Activated CD4-positive, alpha-beta T cell treated with anti-CD3 and anti-CD28 coated beads, Interleukin-2, amount 50 U/mL, for 4 hours (primary cell): ENCODE measurements at places on chromosomes 2 and 18.

- DNase-seq = no peak
Measured at GRCh38 chr2:6771634-6772611, 93.8 kb downstream of the CMPK2 start.

DNA sequence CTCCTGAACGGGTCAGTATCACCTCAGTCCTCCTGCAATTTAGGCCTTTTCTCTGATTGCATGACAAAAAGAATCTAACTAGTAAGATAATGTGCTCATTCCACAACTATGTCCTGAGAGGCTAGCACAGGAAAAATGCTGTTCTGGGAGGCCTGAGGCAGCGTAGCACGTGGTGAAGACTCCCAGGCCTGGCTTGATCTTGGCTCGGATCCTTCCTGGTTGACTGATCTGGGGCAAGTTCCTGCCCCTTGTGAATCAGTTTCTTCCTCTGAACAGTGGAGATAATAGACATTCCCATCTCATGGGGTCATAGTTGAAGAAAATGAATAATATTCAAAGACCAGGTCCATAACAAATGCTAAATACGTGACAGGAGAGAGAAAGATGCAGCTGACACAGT, 12.3 kb downstream of the FBLN7 start:
- DNase-seq = no peak

DNA sequence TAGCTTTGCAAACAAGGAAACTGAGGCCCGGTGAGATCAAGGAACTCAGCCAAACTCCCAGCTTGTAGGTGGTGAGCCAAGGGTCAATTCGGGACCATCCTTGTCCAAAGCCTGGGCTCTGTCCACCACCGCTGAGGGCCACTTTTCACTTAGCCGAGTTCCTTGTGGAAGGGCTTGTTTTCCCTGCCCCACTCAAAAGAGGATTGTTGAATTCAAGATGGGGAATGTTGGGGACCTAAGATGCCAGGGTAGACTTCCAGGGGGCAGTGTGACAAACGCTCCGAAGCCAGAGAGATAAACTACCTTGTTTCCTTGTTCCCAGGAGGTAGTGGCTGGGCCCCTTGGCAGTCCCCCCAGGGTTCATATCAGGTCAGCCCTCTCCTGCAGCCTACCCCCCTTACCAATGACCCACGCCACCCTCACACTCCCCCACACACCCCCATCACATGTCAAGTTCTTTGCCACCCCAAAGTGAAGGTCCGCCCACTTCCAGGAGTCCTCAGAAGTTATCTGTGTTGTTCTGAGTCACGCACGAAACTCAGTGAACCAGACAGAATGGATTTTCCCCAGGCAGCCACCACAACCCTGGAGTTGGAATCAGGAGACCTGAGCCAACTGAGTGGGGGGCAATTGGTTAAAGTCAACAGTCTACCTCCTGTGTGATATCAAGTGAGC, 10.3 kb upstream of the ATOH8 start:
- no peak for DNase-seq

- no peak for DNase-seq
Measured at GRCh38 chr2:81266106-81266505, 961.6 kb upstream of the LRRTM1 start.

GRCh38 chr2:207390302-207391095, 139.3 kb upstream of the CREB1 start:
- DNase-seq = no peak

DNA sequence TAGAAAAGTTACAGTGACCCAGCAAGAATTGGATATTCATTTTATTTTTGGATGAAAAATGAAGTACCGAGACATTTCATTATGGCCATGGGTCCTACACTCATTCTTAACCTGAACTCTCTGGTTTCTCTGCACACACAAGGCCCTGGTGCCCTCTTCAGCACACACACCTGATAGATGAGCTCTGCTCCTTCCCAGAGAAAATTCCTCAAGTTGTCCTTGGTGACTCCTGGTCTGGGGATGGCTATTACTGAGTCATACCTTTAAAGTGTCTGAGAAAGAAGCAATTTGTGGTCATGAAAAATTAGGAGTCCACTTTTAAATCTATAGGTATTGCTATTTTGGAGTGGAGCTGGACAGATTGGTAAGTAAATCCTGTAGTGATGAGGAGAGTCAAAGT, 311.5 kb downstream of the CDH2 start:
- no peak for DNase-seq

- no peak for DNase-seq
Measured at GRCh38 chr2:57885742-57886141, 160.9 kb upstream of the VRK2 start.

DNA sequence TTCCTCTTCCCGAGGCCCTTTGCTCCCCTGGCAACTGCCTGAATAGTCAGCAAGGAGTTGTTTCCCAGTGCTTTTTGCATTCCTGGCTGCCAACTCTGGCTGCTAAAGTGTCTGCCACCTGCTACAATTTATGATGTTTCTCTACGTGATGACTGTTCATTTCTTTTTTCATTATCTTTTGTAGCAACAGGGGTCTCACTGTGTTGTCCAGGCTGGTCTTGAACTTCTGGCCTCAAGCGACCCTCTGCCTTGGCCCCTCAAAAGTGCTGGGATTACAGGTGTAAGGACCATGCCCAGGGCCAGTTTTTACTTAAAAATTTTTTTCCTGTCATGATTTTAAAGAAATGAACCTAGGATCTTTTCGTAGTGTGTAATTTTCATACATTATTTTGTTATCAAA, 11.3 kb downstream of the EHBP1 start:
- no peak for DNase-seq

DNA sequence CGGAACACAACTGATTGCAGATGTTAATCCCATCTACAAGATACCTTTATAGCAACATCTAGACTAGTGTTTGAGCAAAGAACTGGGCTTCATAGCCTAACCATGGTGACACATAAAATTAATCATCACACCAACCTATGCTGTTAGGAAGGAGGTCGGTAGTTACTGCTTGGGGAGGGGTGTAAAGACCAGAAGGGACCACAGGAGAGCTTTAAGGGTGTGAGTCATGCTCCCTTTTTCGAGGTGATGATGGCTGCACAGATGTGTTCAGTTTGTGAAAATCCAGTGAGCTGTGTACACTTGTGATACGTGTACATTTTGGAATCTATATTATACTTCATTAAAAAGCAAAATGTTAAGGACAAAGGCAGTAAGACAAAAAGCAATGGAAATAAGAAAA, 4.6 kb upstream of the SEH1L start:
- no peak for DNase-seq

DNA sequence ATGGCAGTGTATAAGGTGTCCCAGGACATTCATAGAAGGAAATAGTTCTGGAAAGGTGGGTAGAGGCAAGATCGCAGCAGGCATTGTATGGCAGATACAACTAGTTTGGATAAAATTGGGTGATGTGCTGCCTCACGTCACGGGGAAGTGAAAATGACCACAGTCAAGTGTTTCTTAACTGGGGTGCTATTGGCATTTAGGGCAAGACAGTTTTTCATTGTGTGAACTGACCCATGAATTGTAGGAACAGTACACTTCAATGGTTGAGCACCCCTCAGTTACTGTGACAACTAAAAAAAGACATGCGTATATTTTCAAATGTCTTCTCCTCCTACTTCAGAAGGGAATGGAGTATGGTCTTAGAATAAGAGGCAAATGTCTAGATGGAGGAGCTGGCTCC, 22.3 kb upstream of the CYRIA start:
- DNase-seq = no peak

GRCh38 chr2:1026141-1026540, 75.5 kb downstream of the SNTG2 start:
- DNase-seq = no peak

DNA sequence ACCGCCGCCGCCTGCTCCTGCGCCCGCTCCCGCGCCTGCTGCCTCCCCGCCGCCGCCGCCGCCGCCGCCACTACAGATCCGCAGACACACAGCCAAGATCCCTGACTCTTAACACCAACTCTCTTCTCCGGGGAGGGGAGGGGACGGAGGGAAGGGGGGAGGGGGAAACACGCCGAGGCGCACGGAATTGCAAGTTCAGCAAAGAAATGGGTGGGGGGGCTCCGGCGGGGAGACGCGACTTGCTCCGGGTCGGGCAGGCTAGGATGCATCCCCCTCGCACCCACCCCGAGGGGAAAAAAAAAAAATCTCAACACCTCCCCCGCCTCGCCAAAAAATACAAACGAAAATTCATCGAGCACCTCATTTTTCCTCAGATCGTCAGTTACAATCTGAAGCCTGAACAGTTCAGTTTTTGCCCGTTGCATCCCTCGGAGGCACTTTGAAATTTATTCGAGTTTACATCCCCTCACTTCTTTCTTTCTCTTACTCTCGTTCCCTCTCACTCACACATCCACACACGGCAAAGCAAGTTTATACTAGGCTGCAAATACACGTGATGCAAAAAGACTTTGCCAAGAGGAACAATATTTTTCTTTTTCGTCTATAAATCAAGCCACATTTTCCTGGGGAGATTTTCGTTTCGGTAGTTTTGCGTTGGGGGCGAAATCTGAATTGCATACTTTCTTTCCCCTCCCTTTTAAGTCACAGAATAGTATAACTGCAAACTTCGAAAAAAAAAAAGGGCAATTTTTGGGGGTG, at the start of gene TCF4:
TSS of gene TCF4 (minus strand) at position 82 of the 759 bp plus-strand sequence. CDS start 1,076 bp downstream, outside the sequence.
- DNase-seq = no peak

GRCh38 chr2:7119132-7119835, 202.1 kb downstream of the RNF144A start:
- no peak for DNase-seq

GRCh38 chr2:232525791-232526371, at the start of gene CHRND:
Gene CHRND, plus strand, starts transcription at chr2:232526160. Its CDS starts 56 bp downstream, at chr2:232526216.
- no peak for DNase-seq

GRCh38 chr2:20179755-20180594, 45.0 kb downstream of the SDC1 start:
- no peak for DNase-seq

DNA sequence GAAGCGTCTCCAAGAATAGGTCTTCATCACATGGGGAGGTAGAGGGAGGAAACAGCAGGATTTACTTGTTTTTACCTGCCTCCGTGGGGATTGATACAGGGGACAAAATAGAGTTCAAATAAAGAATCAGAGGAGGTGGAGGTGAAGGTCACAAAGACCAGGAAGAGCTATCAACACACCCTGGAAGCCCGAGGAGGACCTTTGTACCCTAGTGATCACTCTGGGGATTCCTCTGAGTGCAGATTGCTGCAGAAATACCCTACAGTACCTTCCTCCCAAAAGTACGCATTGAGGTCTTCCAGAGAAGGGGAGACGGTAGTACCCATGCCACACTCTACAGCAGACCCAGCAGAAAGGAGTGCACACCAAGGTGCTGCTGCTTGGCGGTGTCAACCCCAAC, 44.9 kb downstream of the OSR1 start:
- no peak for DNase-seq

GRCh38 chr2:44016282-44016681, 20.5 kb upstream of the LRPPRC start:
- no peak for DNase-seq

DNA sequence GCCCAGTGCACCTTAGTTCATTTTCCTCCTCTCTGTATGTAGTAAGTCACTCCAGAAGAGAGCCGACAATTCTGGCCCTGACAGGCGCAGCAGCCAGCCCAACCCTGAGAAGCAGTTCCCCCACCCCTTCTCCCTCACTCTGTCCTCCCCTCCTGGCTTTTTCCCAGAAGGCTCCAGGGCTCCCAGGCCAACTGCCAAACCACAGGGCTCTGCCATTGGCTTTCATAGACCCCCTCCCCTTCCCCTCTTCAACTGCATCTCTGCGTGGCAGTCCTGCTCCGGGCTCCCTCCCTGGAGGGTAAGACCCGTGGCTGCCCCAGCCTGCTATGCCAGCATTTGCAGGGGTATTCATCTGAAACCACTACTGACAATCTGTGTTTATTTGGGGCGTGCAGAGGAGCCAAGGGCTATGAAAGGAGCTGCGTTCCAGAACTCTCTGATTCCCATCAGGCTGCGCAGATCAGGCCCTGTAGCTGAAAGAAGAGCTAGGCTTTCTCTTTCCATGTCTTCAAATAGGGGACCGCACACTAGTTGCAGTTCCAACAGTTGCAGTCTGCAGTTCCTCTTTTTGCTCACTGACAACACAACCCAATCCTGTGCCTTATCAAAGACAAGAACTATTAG, 388.6 kb upstream of the TNP1 start:
- DNase-seq = no peak

GRCh38 chr2:151367571-151367970, 10.2 kb downstream of the TNFAIP6 start:
- DNase-seq = no peak

DNA sequence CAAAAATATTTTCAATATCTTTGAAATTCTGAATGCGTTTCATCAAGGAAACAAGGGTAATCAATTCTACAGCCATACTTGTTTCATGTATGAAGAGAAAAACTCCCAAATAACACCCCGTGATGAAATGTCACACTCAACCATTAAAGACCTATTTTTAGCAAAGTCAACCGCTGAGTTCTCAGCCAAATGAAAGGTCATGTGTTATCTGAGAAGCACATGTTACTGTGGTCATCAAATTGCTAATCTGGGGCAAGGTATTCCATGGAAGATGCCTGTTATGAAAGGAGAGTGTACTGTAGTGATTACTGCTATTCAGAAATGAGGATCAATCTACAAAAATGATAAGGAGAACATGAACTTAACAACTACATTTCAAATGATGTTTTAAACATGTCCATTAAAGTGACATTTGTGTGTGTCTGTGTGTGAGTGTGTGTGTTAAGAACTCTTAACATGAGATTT, 126.7 kb downstream of the BCL2 start:
- no peak for DNase-seq

DNA sequence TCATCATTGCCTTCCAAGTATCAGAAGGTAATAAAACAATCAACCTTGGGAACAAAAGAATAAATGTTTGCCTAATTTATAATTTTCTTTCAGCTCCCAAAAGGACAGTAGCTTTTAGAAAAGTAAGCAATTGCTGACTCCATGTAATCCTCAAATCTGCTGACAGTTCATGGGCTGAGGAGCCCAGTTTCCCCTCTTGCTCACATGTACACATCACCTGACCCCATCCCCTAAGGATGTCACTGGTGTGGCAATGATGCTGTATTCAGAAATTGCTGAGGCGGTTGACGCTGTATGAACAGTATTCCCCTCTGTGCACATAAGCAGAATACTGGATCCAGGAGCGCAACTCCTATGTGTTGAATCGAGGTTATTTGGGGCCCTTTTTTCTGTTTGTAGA, 56.1 kb upstream of the LYPD1 start:
- no peak for DNase-seq

GRCh38 chr2:2014251-2014771, 270.0 kb upstream of the PXDN start:
- no peak for DNase-seq

- DNase-seq = no peak
Measured at GRCh38 chr2:237563816-237564215, 2.6 kb upstream of the PRLH start.

DNA sequence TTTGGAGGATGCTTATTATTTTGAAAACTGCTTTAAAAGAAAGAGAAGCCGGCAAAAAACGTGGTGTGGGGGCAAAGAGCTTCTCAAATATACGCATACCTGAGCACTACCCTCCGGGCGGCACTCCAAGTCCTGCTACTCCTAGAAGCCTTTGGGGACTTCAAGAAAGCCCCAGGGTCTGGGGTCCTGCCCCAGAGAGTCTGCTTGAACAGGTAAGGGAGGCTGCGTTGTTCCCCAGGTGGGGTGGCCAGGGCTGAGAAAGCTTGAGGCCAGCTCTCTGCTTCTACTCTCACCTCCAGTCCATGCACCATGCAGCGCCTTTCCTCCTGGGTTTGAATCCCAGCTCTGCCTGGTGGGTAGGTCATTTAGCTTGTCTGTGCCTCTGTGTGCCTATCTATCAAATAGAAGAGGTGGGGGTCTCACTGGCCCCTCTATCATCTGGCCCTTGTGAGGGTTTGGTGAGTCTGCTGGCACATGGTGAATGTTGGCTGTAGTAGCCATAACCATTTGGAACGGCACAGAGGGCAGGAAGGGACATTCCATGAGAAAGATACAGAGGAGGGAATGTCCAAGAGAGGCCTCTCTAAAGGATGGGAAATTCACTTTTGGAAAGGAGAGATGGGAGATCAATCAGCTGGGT, 19.5 kb downstream of the MALL start:
- DNase-seq = no peak
